ENCODE measurements at places on chromosomes 12 and 14.

GRCh38 chr14:61192989-61193388 lies 88.1 kb downstream of the TMEM30B start:
- peak; percentile 49 for DNase-seq

GRCh38 chr12:94561943-94562411 lies 88.4 kb downstream of the TMCC3 start:
- no peak for DNase-seq

DNA sequence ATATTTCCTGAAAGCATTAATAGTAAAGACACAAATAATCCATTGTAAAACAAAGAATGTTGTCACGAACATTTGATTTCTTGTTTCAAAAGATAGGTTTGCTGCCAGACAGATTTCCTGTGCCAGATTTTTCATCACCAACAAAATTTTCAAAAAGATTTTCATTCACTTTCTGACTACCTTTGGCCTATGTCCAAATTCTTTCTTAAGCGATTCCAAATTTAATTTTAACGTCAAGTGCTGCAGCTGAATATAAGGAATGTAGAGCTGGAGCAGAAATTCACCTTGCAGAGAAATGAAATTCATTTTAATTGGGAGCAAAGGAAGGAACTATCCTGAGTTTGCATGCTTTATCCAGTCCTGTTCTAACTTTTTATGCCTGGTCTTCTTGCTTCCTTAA lies 277.4 kb downstream of the CCER1 start:
- DNase-seq: no peak

DNA sequence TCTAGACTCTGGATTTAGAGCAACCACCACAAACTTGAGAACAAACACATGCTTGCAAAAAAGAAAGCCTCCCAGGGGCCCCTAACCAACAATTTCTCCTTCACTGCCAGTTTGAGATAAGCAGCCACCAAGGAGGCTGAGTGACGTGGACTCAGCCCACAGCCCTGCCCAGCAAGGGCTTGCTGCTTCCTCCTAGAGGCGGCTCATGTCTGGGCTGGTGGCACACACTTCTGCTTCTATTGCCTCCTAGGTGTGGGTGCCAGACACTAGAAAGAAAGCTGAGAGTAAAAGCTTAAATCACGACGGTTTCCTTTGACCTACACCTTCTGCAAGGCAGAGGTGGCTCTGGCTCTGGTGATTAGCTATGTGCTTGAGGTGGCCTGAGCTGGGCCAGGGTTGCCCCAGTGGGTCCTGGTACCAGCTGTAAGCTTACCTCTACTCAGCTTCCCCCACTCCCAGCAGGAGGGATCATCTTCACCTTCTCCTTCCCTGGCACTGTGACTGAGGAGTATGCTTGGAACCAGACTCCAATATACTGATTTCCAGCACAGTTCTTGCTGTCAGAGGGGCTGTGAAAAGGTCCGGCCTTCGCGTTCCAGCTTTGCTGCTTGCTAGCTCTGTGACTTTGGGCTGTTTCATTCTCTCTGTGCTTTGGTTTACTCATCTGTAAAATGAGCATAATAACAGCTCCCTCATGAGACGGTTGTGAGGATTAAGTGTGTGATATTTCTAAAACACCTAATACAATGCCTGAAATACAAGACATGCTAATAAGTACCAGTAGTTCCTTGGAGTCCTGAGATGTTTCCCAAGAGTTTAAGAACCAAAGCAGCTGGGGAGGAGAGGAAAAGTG lies 89.7 kb upstream of the PARP11 start:
- DNase-seq: no peak

DNA sequence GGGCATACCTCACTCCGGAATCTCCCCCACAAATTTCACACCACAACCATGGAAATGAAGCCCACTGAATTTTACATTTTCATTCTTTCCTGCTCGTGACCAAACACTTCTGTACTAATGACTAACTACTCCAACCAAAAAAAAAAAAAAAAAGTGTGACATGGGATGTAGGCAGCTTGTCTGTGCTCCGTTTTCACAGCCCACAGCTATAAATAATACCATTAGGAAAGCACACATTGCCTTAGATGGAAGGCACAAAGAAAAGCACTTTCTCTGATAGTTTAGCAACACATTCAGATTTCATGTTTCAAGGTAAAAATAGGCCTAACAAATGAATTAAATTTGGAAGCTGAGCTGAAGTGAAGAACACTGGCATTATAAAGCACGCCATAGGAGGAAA lies 42.5 kb downstream of the DUSP6 start:
- no peak for DNase-seq

- DNase-seq: peak; percentile 66
Observed at GRCh38 chr12:124399622-124400021, 104.7 kb downstream of the RFLNA start.

DNA sequence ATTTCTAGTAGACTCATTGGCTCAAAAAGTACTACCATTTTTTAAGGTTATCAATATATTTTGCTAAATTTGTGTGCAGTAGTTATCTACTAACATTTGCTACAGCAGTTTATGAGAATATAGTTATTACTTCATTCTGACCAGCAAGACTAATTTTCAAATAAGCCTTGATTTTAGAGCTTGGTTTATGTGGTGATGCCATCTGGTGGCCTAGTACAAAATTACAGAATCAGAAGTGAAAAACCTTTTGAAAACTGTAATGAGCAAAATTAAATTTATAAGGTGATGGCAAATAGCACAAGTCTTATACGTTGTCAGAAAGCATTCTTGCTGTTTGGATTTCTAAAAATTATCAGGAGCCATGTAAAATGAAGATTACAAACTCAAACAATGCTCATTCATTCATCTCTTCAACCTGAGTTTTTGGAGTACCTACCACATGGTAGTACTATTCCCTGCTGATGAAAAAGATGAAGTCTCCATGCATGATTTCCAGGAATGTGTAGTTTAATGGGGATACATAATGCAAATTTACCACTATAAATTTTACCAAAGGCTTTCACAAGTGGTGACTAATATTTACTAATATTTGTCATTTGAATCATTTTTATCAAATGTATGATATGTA lies 51.0 kb downstream of the MAGOHB start:
- peak; percentile 55 for DNase-seq

DNA sequence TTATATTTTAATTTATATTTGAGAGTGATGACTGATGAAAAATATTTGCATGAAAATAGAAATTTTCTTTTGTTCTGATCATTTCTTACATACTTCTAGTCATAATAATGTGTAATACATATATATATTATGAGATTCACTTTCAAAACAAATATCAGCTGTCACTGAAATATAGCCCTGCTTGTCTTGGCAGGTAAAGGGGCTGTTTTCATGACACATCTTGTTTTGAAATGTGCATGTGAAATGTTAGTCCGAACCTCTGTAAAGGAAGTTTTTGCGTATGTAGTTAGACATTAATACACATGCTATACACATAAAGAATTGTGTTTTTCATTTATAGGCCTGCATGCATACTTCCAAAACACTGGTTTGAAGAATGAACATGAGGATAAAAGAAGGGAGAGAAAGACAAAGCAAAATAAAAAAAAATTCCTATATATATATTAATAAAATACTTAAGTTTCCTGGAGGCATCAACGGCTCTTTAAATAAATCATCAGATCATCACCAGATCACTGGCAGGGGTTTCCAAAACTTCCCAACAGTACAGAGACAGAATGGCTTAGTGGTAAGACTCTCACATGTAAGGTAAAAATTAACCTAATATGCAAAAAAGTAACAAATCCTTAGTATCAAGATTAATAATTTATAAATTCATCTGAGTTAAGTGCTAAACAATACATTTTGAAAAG lies 60.1 kb downstream of the SEL1L start:
- no peak for DNase-seq

- DNase-seq: peak; percentile 49
Observed at GRCh38 chr12:19872621-19873540, 433.6 kb downstream of the AEBP2 start.

GRCh38 chr14:52349731-52350130 lies 35.6 kb downstream of the PTGER2 start:
- DNase-seq: no peak

- DNase-seq: peak; percentile 71
Observed at GRCh38 chr14:71103662-71104484, 196.6 kb downstream of the PCNX1 start.

- no peak for DNase-seq
Observed at GRCh38 chr12:6925239-6925539, 2.6 kb upstream of the ATN1 start.

- no peak for DNase-seq
Observed at GRCh38 chr12:57460468-57460784, 841 bp downstream of the GLI1 start.

- DNase-seq: no peak
Observed at GRCh38 chr12:99917711-99918402, 66.9 kb downstream of the ANKS1B start.

DNA sequence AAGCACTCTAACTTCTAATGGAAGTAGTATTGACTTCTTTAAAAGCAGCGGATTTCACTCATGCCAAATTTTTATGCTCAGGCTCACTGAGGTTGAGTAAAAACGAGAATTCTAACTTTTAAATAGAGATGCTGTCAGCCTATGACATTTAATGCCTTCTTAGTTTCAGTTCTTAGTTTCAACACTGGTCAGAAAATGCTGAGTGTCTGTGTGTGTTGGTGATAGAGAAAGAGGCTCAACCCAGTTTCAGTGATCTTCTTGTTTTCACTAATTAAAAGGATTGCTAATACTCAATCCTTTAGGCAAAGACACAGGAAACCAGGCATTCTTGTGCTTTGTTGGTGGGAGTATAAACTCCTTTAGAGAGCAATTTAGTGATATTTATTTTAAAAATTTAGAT lies 31.0 kb downstream of the PEBP1 start:
- DNase-seq: no peak

GRCh38 chr12:102454808-102455760 lies 25.3 kb downstream of the IGF1 start:
- DNase-seq: peak; percentile 51

GRCh38 chr12:45707241-45707857 lies 22.2 kb upstream of the ARID2 start:
- DNase-seq: no peak

GRCh38 chr12:45234139-45234865 lies 18.4 kb downstream of the ANO6 start:
- DNase-seq: peak; percentile 85

- no peak for DNase-seq
Observed at GRCh38 chr14:98903371-98903770, 368.6 kb downstream of the BCL11B start.

- no peak for DNase-seq
Observed at GRCh38 chr14:59695198-59695597, 118.6 kb upstream of the CCDC175 start.

DNA sequence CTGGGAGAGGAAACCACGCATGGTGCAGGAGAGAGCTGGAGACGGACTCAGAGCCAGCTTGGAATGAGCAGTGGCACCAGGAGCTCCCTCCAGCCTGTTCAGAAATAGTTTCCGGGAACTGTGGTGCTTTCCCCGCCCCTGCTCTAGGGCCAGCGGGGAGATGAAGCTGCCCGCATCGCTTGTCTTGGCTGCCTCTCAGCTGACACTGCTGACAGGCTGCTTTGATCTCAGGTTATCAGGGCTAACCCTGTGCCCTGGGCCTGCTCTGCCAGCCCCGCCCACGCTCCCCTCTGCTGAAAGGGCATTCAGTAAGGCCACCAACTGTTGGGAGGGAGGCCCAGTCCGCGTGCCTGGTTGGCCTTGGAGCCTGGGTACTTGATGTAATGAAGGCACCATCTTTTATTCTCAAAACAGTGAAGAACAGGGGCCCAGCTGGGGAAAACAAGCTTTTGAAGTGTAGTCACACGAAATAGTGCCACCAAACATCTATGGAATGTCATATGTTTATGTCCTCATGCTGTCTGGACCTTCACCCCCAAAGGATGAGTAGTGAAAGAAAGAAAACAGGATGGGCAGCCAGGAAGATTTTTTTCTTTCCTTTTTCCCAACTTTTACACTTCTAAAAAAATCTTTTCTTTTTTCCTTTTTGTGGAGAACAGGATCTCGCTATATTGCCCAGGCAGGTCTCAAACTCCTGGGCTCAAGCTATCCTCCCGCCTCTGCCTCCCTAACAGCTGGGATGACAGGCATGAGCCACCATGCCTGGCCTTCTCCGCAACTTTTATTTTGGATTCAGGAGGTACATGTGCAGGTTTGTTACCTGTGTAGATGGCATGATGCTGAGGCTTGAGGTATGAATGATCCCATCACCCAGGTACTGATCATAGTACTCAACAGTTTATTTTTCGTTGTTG lies 115.9 kb upstream of the TBX3 start:
- peak; percentile 13 for DNase-seq

- DNase-seq: no peak
Observed at GRCh38 chr12:42792265-42792664, 202.7 kb upstream of the PRICKLE1 start.

GRCh38 chr14:89891055-89891454 lies 63.5 kb downstream of the EFCAB11 start:
- no peak for DNase-seq

GRCh38 chr14:106277503-106277902 lies 751.1 kb downstream of the TMEM121 start:
- DNase-seq: no peak

DNA sequence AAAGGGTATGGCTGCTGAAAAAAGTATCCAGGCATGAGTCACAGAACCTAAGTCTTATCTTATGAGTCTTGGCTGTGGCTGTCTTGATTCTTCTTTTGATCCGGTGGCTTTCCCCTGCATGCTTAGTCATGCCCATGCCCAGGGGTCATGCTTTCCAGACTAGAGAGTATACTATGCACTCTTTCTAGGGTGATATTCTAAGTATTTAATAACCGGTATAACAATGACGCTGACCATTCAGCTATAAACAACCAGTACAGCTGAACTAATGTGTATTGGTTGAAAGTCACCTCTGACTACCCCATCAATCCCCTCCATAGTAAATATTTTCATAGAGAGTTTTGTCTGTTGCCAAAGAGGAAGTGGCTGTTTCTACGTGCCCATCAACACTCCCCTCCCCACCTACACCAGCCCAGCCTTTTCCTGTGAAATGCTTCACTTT lies 34.7 kb upstream of the NRXN3 start:
- no peak for DNase-seq

DNA sequence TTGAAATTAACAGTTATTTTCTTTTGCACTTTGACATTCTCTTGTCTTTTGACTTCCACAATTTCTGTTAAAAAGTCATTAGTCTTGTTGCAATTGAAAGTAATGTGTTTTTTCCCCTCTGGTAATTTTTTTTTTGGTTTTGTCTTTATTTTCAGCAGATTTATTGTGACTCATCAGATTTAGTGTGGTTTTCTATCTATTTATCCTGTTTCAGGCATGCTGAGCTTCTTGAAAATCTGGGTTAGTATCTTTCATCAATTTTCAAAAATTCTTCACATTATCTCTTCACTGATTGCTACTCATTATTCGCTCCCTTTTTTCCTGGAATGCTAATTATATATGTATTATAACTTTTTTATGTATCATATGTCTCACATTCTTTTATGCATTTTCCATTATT lies 15.3 kb upstream of the NTF3 start:
- no peak for DNase-seq

DNA sequence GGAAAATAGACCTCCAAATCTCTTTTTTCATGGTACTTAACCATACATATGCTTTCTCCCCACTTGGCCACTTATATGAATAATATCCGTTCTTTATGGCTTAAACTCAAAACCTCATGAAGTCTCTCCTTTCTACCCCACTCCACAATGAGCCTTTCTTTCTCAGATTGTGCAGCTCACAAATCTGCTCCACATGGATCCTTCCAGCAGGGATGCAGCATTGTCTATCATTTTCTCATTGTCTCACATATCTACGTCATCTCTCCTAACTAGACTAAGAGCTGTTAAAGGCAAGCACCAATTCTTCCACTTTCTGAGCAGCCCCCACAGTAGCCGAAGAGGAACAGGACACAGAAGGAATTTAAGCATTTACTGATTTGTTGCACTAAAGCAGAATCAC lies 106.4 kb downstream of the HECTD4 start:
- no peak for DNase-seq
